ENCODE measurements at places on chromosomes 2 and 18.

DNA sequence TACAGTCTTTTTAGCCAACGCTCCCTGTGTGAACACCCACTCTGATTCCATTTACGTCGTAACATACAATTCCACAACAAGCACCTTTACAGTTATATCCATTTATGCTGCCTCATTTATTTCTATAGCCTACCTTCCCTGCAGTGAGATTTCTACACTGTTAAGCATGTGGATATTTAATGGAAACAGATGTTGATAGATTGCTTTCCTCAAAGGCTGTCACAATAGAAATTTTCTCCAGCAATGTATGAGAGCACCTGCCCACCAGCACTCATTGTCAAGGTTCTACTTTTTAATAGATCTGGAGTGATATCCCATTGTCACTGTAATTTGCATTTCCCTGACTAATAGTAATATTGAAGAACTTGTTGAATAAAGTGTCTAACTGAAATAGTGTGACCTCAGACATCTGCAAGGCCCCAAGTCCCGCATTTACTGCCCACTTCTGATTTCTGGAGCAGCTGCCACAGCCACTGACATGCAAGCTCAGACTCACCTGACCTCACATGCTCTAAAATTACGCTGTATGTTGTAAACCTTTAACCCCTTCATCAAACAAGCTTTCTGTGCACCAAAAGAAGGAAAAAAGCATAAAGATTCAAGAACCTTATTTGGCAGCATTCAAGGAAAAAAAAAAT, 295.1 kb downstream of the CNTNAP5 start:
- no peak for DNase-seq

GRCh38 chr2:88170472-88170892, 336 bp downstream of the THNSL2 start:
- DNase-seq, result no peak

DNA sequence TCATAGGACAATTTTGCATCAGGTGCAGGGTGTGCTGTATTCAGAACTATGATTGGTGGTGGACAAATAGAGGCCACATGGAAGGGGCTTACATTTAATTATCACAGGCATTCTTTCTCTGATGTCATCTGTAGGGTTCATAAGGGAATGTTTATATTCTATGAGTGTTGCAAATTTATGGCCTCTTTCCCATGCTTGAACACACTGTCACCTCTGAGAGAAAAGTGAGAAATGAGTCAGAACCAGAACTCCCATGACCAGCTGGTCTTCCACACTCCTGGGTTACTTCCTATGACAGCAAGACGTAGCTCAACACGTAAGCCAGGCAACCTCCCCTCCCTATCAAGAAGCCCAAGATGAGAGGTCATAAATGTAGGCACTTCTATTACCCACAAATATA, 310.8 kb downstream of the PIEZO2 start:
- DNase-seq, result no peak

DNA sequence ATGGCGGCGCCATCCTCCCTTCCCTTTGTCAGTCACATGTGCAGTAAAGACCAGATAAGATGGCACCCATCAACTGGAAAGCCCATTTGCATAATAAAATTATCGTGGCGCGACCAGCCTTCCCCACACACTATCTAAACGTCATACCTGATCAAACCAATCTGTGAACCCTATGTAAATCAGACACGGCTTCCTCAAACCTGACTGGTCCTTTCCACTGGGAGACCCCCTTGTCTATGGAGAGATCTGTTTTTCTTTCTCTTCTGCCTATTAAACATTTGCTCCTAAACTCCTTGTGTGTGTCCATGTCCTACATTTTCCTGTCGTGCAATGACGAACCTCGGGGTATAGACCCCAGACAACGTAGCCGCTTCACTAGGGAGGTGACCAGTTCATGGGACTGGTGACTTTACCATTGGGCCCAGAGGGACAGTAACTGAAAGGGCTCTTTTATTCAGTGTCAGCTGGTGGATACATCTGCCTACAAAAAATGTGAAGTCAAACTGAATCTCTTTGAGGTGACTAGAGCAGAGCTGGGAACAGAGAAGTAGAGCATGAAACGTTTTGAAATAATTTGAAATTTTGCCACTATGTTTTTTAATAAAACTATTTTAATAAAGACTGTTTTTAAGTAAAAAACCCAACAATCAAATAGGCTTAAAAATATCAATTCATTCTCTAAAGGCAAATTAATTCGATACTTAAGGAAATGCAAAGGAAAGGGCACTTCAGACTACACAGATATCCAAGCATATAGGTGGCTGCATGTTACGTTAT, 87.5 kb downstream of the SOCS6 start:
- DNase-seq, result no peak

GRCh38 chr2:109378682-109379081, 235.1 kb downstream of the SEPTIN10 start:
- DNase-seq, result peak; percentile 30

DNA sequence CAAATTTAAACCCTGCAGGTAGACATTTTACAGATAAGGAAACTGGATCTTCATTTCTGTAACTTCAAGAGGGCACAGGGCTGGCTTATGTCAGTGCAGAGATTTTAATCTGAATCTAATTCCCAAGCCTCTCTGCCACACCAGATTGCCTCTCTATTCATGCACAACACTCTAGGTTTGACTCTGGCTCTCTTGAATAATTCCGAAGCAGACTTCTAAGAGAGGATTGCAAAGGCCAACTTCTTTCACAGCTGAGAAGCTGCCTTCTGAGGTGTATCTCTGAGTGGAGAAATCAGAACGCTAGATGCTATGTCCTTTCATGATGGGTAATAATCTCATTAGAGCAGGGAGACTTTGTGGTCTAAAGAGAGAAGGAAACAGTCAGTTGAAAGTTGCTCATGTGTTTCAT, 20.1 kb upstream of the MGAT5 start:
- DNase-seq, result no peak

GRCh38 chr2:77602771-77603170, 80.6 kb upstream of the LRRTM4 start:
- no peak for DNase-seq

DNA sequence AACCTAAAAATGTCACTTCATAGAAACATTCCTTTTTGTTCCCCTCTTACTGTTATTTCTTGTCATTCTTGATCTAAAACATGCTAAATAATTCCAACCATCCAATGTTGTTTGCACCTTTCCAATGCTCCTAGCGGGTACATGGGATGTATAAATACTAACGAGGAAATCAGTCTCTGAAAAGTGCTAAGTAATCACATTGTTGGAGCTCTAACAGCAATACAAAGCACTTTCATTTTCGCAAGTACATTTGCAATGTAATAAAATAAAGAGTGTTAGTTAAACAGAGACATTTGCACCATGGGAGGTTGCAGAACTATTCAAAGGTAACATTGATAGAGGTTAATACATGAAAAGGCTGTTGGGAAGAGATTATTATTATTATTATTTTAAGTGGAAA, 286.2 kb upstream of the ACVR2A start:
- no peak for DNase-seq

- DNase-seq, result no peak
Measured at GRCh38 chr2:9710311-9710710, 79.5 kb upstream of the YWHAQ start.

DNA sequence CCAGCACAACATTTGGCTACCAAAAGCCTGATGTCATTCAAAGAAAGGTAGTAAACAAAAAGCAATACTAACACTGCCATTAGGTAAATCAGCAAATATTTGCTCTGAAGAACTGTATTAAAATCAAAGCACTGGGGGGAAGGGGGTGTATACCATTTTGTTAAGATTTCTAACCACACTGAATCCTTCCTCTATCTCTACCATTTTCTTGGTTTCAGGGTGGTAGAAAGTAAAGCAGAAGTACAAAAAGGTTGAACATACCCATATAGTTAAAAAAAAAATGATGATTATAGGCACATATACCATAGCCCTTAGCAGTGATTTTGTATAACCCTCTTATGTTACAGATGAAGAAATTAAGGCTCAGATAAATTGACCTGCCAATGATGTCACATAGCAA, 437.6 kb downstream of the ZEB2 start:
- no peak for DNase-seq

GRCh38 chr2:229438430-229439159, 167.5 kb upstream of the PID1 start:
- DNase-seq, result no peak

DNA sequence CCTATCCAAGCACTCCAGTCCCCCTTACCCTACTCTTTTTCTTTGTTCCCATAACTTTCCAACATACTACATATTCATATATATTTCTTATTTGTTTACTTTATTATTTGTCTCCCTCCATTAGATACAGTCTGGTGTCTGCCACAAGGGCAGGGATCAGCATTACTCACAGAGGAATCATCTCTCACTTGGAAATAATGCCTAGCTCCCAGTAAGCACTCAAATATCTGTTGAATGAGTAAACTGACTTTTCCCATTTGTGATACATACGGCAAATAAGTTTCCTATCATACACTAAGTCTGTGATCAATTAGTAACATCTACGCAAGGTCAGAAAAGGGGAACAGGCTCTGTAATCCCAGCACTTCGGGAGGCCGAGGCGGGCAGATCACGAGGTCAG, 18.7 kb downstream of the C1D start:
- DNase-seq, result peak; percentile 91

DNA sequence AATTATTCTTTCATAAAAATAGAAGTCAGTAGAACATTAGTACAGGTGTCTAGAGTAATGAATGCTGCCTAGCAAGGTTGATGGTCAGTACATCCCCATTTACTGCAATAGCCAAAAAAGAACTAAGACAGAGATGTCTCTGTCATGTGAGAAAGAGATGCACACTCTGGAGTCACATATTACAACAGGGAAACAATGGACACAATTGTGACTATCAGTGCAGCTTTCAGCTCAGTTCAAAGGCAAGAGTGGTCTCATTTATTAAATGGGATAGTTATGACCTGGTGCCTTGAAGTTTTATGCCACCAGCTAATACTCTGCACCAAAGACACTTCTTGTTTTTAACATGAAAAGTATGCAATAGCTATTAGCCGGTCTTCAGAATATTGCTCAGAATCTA, 194.9 kb upstream of the CHAC2 start:
- DNase-seq, result no peak

DNA sequence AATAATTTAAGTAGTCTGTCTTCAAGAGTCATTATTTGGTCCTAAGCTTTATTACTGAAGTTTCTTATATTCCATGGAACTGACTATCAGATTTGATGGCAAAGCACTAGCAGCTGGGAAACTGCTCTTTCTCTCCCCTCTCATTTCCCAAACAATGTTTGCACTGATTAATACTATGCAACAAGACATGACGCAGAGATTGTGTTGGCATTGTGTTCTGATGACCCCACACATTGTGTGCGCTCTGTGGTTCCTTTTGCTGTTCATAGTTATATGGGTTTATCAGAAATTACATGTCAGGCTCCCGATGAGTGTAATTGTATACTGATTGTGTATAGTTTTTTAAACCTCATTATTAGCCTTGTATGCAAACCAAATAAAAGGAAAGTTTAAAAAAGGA, 331.6 kb upstream of the FANCL start:
- DNase-seq, result no peak

- peak; percentile 54 for DNase-seq
Measured at GRCh38 chr2:20452551-20452950, 5.7 kb downstream of the RHOB start.

DNA sequence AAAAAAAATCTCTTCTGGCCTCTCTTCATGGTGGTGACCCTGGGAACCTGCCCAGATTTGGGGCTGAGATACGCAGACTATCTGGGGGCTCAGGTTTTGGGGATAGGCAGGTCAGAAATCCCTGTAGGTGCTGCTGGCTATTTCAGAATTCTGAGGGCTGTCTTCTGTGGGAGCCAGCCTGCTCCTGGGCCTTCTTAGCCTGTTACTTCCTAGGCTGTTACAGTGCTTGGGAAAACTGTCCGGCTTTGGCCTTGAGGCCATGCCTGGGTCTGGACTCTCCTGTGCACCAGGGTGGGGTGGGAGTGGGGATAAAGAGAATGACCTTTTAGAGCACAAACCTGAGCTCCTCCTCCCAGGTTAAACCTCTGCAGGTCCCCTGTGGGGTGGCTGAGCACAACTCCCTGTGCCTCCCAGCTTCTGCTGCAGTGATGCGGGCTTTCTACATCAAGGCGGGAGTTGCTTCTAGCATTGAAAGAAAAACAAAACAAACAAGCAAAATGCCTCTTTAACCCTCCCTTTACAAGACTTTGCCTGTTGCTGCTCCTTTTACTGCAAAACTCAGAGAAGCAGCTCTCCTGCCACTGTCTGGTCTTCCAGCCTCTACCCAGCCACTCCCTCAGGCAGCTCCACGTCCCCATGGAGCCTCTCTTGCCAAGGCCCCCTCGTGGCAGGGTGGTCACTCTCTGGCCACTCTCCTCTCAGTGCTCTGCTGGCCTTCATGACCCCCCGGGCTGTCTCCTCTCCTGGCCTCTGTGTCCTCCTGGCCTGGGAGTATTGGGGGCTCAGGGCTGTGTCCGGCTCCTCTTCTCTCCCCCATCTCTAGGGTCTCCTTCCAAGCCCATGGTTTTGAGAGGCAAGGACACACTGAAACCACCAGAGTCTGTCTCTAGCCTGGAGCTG, 293.0 kb upstream of the HS6ST1 start:
- peak; percentile 8 for DNase-seq

DNA sequence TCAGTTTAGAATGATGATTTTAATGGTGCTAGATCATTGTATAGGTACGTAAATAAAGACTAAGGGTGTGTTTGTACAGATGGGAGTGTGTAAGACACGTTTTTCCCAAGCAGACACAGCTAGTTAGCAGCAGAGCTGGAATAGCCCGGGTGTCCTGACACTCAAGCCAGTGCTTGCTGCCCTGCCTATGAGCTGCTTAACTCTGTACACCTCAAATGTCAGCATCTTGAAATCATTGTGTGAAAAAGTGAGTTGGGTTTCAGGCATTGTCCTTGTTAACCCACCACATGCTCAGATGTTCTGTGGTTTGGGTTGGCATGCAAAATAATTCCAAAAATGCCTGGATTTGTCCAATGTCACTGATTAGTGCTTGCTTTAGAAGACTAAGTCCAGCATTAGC, 13.0 kb upstream of the TET3 start:
- peak; percentile 44 for DNase-seq

DNA sequence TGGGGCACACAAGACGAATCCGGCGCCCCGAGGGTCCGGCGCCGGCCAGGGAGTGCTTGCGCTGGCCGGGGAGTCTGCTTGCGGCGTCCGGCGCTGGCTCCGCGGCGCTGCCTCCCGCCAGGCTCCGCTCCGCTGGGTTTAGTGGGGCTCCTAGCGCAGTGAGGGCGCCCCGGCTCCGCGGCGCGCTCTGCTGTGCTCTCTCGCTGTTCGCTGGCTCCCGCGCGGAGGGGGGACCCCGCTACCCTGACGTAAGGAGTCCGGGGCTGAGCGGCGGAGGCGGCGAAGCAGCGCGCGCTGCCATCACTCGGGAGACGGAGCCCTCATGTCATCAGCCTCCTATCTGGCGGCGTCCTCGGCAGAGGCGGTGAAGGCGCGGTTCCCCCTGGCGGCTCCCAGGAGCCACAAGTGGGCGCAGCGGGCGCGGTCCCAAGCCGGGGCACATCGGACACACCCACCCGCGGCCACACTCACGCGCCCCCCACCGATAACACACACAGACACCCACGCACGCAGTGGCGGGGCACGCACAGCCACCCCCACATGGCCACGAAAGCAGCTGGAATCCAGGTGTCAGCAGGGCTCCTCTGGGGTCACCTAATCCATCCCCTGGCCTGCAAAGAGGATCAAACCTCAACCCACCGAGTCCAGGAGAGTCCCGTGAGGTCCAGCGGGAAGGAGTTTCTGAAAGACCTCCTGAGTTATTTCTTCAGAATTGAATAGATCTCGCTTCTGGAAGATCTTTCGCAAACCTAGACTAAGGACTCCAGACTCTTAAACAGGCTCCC, at the start of gene C1QL2:
Gene C1QL2 (minus strand): TSS at position 189 of the 785 bp plus-strand sequence. CDS start 482 bp downstream, outside the sequence.
- DNase-seq, result no peak

GRCh38 chr2:235115521-235115920, 163.7 kb downstream of the SH3BP4 start:
- no peak for DNase-seq
